ENCODE measurements at places on chromosomes 6 and 20.

GRCh38 chr6:25583099-25583498 lies 68.9 kb upstream of the SCGN start:
- no peak for DNase-seq

DNA sequence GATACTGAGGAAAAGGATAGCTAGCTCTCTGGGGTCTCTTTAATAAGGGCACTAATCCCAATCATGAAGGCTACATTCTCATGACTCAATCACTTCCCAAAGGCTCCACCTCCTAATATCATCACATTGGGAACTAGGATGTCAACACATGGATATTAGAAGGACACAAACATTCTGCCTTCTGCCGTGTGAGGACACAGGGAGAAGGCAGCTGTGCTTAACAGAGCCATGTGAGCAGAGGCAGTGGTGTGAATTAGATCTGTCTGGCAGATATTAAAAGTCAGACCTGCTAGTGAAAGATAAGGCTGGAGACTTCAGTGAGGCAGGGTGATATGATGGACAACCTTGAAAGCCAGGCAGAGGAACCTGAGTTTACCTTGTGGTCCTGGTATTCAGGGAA lies 341.9 kb downstream of the ARHGAP18 start:
- DNase-seq: no peak

- DNase-seq: no peak
Observed at GRCh38 chr6:167472148-167472547, 147.3 kb downstream of the TTLL2 start.

DNA sequence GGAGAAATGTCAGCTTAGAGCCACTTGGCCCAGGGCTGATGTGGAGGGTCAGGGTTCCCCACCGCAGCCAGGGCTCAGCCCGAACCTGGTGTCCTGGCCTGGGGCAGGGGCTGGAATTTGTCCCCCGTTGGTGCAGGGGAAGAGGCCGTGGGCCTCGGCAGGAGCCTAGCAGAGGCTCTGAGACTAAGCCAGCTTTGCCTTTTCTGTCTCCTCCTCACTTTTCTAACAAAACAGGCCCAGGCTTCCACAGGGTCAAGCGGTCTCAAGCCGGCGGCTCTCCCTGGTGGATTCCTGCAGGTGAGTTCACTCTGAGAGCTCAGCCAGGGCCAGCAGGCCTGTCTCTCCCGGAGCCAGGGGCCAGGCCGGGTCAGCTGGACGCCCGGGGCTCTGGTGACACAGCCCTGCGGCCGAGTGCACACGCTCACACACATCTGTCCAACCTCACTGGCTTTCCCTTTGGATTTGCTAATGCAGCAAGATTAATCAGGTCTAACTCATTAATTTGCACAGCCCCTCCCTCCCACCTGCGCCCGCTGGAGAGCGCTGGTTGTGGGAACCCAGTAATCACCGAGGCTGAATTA lies 2.9 kb upstream of the CHRNA4 start:
- DNase-seq: no peak

- no peak for DNase-seq
Observed at GRCh38 chr20:35285806-35286076, 1.2 kb upstream of the EIF6 start.

GRCh38 chr20:64261138-64261537 lies 5.6 kb downstream of the PCMTD2 start:
- DNase-seq: no peak

DNA sequence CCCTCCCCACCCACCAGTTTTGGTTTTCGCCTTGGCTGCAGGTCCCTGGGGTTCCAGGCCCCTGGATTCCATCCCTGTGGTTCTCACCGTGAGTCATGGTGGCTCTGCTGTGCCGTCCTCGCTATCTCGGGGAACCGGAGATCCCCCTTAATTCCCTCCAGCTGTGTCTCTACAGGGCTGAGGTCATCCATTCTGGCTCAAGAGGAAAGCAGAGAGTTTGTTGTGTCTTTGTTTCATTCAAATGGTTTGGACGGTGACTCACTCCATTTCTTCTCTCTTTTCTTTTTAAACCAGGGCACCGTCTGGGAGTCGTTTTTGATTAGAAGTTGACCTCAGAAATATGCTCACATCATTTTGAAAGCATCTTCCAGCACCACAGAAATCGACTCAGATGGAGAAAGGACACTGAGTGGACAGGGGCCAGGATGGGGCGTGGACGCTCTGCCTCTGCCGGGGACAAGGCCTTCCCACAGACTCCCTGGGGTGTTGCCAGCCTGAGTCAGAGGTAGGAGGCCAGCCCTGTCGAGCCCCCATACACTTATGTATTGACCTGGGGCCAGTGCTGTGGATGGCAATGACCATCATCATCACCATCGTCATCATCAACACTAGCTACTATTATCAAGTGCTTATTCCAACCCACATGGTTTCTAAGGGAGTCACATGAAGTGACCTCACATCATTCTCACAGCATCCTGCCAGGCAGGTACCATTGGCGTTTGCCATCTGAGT lies 176.2 kb downstream of the NFATC2 start:
- DNase-seq: no peak

DNA sequence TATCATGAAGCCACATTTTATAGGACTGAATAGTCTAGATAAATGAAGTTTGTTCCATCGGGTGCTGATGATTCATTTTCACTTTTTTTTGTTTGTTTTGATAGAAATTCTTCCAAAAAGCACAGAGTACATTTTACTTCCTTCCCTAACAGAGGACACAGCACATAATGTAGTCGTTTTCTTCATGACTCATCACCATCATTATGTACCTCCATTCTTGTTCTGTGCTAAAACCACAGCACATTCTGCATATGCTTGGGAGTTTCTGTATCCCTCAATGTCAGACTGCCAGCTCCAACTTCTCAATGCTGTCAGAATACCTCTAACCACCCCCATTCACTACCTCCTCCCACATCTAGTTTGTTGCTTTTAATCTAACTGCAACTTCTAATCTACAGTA lies 1004.9 kb upstream of the ADGRB3 start:
- DNase-seq: no peak

DNA sequence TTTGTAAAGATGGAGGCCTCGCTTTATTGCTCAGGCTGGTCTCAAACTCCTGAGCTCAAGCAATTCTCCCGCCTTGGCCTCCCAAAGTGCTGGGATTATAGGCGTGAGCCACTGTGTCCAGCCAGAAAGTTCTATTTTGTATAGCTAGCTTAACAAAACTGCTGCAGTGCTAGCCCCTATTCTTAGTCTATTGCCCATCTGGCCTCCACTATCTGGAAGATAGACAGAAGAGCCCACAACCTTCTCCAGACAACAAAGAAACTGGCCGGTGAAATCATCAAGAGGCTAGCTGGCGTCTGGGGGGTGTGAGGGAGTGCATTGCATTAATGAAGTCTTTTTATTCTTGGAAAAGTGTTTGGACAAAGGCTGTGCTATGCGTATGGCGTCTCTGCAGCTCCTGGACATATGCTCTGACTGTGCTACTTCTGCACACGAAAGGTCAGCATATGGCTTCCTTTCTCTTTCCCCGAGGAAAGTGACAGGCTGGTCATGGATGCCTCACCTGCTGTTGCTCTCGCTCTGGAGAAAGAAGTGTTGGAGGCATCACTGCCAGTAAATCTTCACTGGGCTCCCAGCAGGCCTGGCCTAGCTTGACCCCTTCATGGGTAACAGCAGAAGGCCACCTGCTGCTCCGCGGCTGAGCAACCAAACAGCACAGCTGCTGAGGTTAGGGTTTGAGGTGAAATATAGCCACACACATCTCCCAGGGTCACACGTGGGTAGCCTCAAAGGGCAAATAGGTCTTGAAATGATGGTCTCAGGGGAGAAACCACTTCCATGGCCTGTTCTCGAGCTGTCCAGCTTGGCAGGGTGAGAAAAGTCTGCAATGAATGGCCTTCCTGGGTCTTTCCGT lies 95.1 kb upstream of the IYD start:
- no peak for DNase-seq

GRCh38 chr6:35220711-35221110 lies 7.0 kb downstream of the SCUBE3 start:
- no peak for DNase-seq

GRCh38 chr20:50442512-50442911 lies 67.7 kb upstream of the PTPN1 start:
- no peak for DNase-seq

GRCh38 chr20:20731945-20732296 lies 19.5 kb upstream of the RALGAPA2 start:
- no peak for DNase-seq

- DNase-seq: no peak
Observed at GRCh38 chr6:105746509-105746908, 339.6 kb upstream of the PRDM1 start.

GRCh38 chr6:6972456-6972855 lies 135.3 kb upstream of the RREB1 start:
- no peak for DNase-seq

GRCh38 chr6:49202924-49203536 lies 260.0 kb downstream of the MMUT start:
- no peak for DNase-seq

GRCh38 chr6:41353333-41353732 lies 17.9 kb downstream of the NCR2 start:
- no peak for DNase-seq

DNA sequence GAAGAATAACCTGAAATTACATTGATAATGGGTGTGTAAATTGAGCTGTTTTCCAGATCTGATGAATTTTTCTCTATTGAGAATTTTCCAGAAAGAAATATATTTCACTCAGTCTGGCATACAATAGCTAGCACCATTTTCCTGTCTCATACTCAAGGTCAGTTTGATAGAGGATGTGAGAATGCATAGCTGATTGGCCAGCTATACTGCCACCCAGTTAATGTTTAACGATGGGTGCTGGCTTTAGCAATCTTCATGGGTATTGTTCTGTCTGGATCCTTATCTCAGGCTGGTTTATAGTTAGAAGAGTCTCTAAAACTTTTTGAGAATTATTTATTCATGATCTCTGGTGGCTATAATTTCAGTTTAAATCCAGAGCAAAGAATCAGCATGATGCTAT lies 147.4 kb downstream of the HDGFL1 start:
- no peak for DNase-seq

- no peak for DNase-seq
Observed at GRCh38 chr6:17845598-17845997, 138.9 kb upstream of the NUP153 start.

- no peak for DNase-seq
Observed at GRCh38 chr6:105209950-105210706, 30.3 kb upstream of the POPDC3 start.
